ENCODE measurements at places on chromosomes 7 and 10.

GRCh38 chr7:80882213-80882801 lies 36.5 kb downstream of the SEMA3C start:
- no peak for DNase-seq

GRCh38 chr7:112965506-112965905 lies 121.1 kb downstream of the GPR85 start:
- DNase-seq: no peak

DNA sequence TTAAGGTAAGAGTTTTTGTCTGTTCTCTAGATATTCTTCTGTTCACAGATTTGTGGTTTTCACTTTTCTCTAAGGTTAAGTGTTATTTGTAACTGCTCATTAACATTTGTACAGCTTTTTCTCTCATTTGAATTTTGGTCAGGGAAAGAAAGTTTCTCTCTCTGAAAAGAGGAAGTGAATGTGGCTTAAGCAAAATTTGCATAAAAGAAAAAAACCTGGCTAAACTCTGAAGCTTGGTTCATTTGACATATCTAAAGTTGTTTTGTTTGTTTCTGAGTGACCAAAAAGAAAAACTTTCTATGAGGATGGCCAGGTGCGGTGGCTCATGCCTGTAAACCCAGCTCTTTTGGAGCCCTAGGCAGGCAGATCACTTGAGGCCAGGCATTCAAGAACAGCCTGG lies 22.0 kb upstream of the SLC26A4 start:
- no peak for DNase-seq

DNA sequence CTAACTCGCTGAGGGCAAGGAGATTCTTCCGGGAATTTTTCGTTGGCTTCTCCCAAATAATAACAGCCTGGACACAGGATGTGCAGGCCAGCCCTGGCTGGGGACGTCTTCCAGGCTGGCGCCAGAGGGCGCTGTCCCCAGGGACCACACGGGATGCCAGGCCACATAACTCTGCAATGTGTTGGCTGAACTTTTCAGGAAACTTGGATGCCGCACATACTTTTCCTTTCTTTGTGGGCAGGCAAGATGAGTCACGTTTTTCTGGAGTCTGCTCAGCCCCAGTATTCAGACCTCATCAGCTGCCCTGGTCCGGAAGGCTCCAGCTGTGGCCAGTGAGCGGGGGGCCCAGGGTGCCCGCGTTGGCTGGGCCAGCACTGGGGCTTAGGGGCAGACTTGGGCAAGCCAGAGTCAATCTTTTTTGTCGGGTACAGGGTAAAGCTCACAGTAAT lies 122.7 kb downstream of the PRKAG2 start:
- peak; percentile 99 for DNase-seq

- no peak for DNase-seq
These were observed 243.9 kb downstream of the REEP3 start for GRCh38 chr10:63765126-63765525.

DNA sequence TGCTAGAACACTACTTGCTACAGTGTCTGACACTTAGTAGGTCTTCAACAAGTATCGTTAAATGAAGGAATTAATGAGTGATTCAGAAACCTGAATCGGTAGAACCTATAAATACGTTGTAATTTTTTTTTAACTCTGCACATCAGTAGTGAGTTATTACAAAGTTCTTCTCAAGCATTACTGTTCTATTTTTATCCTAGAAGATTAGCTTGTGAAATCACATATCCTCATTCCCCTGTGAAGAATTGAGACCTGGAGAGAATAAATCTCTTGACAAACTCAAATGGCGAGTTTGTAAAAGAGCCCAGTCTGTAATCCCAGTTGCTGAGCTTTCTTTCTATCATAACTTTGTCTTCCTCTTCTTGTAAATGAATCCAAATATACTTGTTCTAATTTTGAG lies 34.7 kb downstream of the HYAL4 start:
- no peak for DNase-seq

GRCh38 chr7:69736126-69736810 lies 138.0 kb downstream of the AUTS2 start:
- DNase-seq: no peak

DNA sequence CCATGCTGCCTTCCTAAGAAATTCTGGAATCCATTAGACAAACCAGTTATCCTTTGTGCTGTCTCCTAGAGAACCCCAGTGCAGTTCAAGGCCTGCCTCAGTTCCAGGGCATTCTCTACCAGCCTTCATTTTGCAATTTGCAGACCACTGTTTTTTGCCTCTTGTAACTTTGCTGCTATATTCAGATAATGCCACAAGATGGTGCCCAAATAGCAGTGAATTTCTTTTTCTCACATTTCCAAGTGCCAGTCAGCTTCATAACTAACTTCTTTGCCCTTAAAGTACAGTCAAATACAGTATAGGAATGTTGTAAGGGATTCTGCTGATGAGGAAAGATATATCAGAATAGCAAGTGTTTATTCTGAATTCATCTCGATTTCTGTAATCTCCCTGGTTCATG lies 25.2 kb downstream of the LOXL4 start:
- DNase-seq: no peak

- DNase-seq: no peak
These were observed 733.1 kb downstream of the PARD3 start for GRCh38 chr10:34081948-34082347.

DNA sequence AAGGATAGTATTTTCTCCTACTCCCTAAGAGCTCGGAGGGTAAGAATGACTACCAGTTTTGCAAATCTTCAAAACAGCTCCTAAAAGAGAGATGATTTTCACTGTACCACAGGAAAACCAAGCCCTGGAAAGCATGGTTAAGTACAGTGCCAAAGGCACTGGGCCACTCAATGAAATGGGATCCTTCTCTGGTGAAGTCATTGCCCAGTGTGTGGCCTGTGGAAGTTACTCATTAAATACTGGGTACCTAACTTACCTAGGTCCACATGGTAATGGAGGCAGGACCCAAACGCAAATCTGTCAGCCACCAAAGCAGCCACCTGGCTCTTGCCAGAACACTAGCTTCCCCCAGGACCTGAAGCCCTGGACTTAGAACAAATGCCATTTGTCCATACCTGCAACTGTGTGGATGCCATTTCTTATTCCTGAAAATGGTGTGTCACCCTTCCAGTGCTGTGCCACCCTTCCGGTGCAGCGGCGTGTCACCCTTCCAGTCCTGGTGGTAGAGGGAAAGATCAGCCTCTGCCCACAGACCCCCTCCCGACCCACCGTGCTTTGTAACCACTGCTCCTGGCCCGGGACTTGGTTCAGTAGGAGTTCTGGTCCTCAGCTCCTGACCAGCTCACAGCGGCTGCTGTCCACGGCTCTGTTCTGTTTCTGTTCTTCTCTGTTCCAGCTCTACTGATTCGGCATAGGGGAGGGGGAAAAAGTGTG lies 659.2 kb downstream of the SDK1 start:
- no peak for DNase-seq

All from kidney epithelial cell (primary cell).